ENCODE measurements at places on chromosomes 6 and 20.

GRCh38 chr6:146984251-146984924 lies 219.8 kb upstream of the STXBP5 start:
- no peak for DNase-seq

GRCh38 chr20:58233881-58234528 lies 5.6 kb upstream of the ANKRD60 start:
- no peak for DNase-seq

GRCh38 chr6:160438481-160438880 lies 90.3 kb downstream of the SLC22A3 start:
- DNase-seq, result no peak

DNA sequence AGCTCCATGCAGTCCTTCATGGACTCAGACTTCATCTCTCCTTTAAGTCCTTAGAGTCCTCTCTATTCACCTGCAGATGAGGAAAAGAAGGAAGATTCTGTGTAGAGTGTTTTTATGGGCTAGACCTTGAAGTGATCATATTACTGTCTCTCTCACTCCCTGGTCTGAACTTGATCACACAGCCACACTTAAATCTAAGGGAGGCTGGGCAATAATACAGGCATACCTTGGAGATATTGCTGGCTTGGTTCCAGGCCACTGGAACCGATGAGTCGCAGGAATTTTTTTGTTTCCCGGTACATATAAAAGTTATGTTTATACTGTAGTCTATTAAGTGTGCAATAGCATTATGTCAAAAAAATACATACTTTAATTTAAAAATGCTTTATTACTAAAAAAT lies 59.2 kb upstream of the FOXO3 start:
- no peak for DNase-seq

DNA sequence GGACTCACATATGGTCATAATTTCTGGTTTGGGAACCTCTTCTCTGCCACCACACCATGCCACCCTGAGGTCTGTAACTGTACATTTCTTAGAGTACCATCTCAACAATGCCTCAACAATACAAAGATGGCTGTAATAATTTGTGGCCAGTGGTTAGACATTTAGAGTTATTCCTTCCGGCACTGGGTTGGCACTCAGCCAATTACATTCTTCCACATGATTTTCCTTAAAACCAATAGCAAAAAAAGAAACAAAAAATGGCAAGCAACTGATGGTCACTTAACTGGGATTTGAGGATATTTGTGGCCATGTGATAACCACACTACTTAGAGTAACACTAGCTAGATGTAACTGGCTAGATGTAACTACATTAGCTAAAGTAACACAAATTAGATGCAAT lies 79.9 kb downstream of the SEL1L2 start:
- no peak for DNase-seq

GRCh38 chr6:11785415-11785773 lies 6.8 kb upstream of the ADTRP start:
- no peak for DNase-seq

DNA sequence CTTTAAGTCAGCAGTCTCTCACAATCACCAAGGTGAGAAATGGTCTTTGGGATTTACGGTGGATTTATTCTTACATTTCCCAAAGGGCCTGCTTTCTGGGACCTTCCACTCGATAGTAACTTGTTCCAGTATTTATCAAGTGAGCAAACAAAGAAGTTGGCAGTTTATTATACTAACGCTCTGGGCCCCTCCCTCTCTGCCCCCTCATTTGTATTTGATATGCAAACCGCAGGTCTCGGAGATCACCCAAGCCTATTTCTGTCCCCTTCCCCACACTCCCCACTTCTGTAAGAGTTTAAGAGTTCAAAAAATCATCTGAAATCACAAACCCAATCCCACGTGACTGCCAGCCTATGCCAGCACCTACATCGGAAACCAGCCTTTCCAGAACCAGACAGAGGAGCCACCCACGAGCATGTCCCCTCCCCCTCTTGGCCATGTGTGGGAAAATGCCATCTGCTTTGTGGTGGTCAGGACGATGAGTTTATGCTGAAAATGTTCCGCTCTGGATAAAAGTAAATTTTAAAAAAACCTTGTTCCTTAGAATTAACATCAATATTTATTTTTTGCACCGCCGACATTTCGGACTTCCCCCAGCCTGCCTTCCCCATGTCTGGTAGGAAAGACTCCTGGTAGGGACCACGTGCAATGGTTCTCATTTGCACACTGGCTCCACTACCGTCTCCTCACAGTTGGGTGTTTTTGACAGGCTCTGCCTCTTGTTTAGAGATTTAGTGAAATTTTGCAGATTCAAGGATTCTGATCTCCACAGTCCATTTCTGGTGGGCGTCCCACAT lies 281.0 kb downstream of the TFAP2C start:
- no peak for DNase-seq

GRCh38 chr6:56380476-56380875 lies 133.1 kb upstream of the COL21A1 start:
- DNase-seq, result no peak

GRCh38 chr6:154974485-154975149 lies 20.5 kb upstream of the TIAM2 start:
- no peak for DNase-seq

- DNase-seq, result no peak
Measured at GRCh38 chr6:65943051-65943450, 236.0 kb upstream of the EYS start.

GRCh38 chr6:123904228-123904627 lies 100.6 kb downstream of the NKAIN2 start:
- no peak for DNase-seq

DNA sequence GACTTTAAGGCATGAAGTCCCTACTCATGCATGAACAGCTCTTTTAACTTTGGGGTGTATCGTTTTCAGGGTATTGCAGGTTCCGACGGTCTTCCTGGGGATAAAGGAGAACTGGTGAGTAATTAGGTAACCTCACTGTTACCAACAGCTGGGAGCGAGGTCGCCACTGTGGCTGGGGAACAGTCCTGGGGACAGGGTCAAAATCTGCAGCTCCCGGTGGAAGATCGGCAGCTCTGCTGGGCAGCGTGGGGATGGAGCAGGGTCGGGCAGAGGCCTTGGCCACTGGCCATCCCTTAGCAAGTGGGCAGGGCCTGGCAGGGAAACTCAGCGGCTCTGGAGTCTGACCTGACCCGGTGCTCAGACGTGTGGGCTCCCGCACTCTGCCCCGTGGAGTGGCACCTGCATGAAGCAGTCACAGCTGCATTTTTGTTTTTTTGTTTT lies 16.1 kb downstream of the COL9A3 start:
- no peak for DNase-seq

DNA sequence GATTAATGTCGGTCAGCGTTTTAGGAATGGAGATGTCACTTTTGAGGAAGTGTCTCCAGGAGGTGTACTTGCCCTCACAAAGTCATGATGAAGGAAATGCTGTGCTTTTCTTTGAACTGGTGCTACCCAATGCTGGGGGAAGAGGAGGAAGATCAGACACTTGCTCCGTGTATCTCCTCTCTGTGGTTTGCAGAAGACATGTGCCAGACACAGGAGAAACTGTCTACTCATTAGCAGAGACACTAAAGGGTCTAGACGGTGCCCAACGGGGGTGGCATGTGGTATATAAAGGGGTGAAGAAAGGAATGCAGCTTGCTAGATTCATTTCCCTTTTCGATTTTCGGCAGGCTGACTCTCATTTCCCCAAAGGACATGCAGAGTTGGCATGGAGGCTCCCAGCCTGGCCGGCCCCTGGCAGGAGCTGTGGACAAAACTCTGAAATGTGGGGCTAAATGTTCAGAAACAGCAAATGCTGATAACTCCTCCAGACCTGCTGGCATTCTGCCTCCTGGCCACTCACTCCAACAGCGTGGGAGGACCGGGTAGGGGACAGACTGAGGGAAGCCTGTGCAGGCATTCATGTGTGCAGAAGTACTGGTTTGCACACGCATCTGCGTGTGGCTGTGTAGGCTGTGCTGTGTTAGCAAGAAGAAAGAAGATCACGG lies 59.6 kb upstream of the QKI start:
- peak; percentile 69 for DNase-seq

DNA sequence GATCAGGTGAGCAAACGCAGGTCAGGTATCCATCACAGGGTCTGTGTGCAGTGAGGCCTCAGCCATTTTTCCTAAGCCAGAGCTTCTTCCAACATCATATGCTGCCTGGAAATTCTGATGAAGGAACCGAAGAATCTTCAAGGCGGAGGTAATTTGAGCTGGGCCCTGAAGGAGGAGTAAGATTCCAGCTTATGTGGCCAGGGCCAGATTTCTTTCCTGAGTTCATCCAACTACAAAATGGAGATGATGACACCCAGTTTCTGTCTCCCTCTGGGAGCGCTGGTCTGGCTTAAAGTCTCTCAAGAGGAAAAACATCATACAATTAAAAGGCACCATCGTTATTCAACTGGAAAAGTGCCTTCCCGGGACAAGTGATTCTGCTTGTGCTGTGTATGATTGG lies 6.9 kb upstream of the MANBAL start:
- peak; percentile 61 for DNase-seq
